ENCODE measurements at places on chromosomes 13 and 19. TPM values are rescaled to one million over a fixed set of nuclear protein-coding genes. Genes with fewer than 3 reads are reported as not detected.

DNA sequence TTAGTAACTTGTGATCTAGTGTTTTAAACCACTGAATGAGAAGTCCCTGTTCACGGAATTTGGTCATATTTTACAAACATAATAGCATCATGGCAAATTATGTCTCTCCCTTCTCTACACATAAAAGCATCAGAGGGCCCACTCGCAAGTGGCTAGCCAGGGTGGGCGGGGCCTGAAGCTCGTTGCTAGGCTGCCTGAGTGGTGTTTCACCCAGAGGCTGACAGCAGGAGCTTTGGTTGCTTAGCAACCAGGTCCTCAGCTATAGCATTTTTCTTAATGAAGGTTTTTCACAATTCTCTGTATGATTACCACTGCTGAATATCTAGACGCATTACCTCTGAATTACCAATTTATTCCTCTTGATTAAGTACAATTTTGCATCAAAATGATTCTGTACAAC lies 126.5 kb downstream of the NALCN start:
- no peaks in the 10 kb centered on the region for H3K36me3 ChIP-seq
- no peak for DNase-seq
- no peaks in the 10 kb centered on the region for H3K27me3 ChIP-seq
- H3K27ac ChIP-seq: no peak overlapping the region
- no peak overlapping the region for H3K4me3 ChIP-seq
- H3K4me1 ChIP-seq: no peaks in the 10 kb centered on the region

GRCh38 chr13:73254827-73255226 lies 196.0 kb downstream of the KLF5 start:
- H3K4me3 ChIP-seq: no peak overlapping the region
- no peak for DNase-seq
- no peak overlapping the region for H3K27ac ChIP-seq

The ZNF135 gene
- 1.1 TPM for total RNA-seq

The IFT88 gene
- 12.0 TPM for total RNA-seq

DNA sequence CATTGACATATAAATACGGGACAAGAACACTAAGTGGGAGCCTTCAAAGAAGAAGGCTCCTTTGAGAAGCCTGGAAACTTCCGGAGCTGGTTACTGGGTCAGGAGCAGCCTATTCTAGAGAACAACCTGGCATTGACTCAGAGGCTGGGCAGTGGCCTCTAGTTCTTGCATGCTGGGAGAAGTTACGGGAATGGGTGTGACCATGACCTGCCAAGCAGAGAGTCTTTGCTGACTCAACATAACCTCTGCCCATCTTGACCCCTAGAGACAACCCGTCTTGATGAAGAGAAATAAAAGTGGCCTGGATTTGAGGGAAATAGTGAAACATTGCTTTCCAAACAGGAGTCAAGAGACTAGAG lies 21.0 kb downstream of the STARD13 start:
- H3K27me3 ChIP-seq: no peaks in the 10 kb centered on the region
- no peaks in the 10 kb centered on the region for H3K36me3 ChIP-seq
- no peaks in the 10 kb centered on the region for H3K4me1 ChIP-seq
- peak overlapping the region; percentile 18 for H3K27ac ChIP-seq
- no peak overlapping the region for H3K4me3 ChIP-seq

- H3K4me3 ChIP-seq: no peak overlapping the region
- no peak for DNase-seq
- peaks cover 37% of the 10 kb centered on the region for H3K36me3 ChIP-seq
- H3K27me3 ChIP-seq: no peaks in the 10 kb centered on the region
- peaks cover 4% of the 10 kb centered on the region for H3K4me1 ChIP-seq
- H3K27ac ChIP-seq: no peak overlapping the region
Measured at GRCh38 chr19:11100049-11100448, 10.8 kb downstream of the LDLR start.

- no peaks in the 10 kb centered on the region for H3K4me1 ChIP-seq
- H3K27ac ChIP-seq: no peak overlapping the region
- no peak for DNase-seq
Measured at GRCh38 chr19:38409631-38410133, 6.8 kb downstream of the FAM98C start.

The NCCRP1 gene
- not detected for total RNA-seq

DNA sequence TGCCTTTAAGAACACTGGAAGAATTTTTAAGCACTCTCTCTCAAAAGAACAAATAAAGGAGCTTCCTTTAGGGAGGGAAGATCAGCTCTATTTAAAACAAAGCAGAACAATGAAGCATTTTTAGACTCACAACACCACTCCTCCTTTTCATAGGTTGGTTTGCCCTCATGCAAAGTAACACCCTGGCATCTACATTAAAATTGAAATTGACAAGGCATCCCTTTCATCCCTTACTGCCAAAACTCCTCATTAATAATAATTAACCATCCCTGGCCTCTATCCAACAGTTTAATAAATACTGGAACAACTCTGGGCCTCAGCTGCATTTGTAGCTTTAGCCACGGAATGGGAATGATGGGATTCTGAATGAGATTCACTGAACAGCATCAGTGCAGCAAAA lies 929.1 kb downstream of the PCDH9 start:
- no peak overlapping the region for H3K4me3 ChIP-seq
- no peaks in the 10 kb centered on the region for H3K4me1 ChIP-seq
- no peak for DNase-seq
- H3K27ac ChIP-seq: no peak overlapping the region
- H3K27me3 ChIP-seq: no peaks in the 10 kb centered on the region
- no peaks in the 10 kb centered on the region for H3K36me3 ChIP-seq

- H3K27ac ChIP-seq: no peak overlapping the region
- DNase-seq: no peak
- no peaks in the 10 kb centered on the region for H3K36me3 ChIP-seq
- no peak overlapping the region for H3K4me3 ChIP-seq
- no peaks in the 10 kb centered on the region for H3K4me1 ChIP-seq
- no peaks in the 10 kb centered on the region for H3K27me3 ChIP-seq
Measured at GRCh38 chr13:59601993-59602392, 561.7 kb downstream of the DIAPH3 start.

DNA sequence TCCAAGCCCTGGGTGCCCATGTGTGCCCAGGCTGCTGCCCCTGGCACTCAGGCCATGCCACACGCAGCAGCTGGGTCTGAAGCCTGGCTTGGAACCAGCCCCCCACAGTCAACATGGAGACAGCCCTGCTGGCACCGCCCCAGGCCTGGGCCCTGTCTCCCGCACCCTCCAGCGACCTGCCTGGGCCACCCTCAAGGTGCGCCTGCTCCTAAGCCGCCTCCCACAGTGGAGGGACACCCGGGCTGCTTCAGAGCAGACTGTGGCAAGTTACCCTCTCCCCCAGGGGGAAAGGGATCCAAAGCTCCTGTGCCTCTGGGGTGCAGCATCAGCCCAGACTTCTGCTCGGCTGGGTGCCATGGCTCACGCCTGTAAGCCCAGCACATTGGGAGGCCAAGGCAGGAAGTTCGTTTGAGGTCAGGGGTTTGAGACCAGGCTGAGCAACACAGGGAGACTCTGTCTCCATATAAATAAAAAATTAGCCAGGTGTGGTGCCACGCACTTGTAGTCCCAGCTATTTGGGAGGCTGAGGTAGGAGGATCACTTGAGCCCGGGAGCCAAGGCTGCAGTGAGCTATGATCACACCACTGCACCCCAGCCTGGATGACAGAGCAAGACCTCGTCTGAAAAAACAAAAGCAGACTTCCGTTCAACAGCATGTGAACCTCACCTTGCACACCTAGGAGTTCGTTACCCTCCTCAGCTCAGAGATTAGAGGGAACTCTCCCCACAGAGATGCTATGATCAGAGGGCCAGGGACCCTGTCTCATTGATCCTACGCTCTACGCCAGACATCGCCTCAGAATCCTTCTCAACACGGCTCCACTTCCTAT lies 15.6 kb downstream of the ELL start:
- no peak overlapping the region for H3K4me3 ChIP-seq
- DNase-seq: no peak
- H3K4me1 ChIP-seq: peaks cover 61% of the 10 kb centered on the region
- peak overlapping the region; percentile 43 for H3K27ac ChIP-seq

GRCh38 chr13:26342898-26343297 lies 89.0 kb downstream of the CDK8 start:
- no peak overlapping the region for H3K27ac ChIP-seq
- no peaks in the 10 kb centered on the region for H3K4me1 ChIP-seq
- no peaks in the 10 kb centered on the region for H3K27me3 ChIP-seq
- no peak for DNase-seq
- H3K36me3 ChIP-seq: no peaks in the 10 kb centered on the region

The KIR3DL2 gene
- total RNA-seq: not detected

DNA sequence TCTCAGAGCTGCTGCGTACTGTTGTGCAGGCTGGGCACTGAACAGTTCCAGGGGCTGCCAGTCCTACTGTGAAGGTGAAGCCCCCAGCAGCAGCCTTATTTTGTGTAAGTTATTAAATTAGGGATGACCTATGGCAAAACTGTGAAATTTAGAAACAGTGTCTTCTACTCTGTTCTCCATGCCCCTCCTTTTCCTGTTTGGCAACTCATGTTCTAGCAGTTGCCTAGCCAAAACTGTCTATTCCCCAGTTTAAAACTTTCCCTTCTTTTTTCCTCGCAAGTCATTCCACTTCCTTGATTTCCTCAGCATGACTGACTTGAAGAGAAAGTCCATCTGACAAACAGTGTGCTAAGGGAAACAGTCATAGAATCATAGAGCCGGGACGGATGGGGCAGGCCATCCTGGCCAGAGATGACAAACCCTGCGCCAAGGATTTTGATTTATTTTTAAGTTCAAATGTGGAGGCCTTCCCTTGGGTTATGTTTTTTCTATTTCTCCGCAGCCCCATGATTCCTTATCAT lies 78.1 kb upstream of the OLFM4 start:
- no peaks in the 10 kb centered on the region for H3K4me1 ChIP-seq
- DNase-seq: no peak
- no peak overlapping the region for H3K4me3 ChIP-seq
- no peaks in the 10 kb centered on the region for H3K27me3 ChIP-seq
